ENCODE measurements at places on chromosomes 7 and 10.

DNA sequence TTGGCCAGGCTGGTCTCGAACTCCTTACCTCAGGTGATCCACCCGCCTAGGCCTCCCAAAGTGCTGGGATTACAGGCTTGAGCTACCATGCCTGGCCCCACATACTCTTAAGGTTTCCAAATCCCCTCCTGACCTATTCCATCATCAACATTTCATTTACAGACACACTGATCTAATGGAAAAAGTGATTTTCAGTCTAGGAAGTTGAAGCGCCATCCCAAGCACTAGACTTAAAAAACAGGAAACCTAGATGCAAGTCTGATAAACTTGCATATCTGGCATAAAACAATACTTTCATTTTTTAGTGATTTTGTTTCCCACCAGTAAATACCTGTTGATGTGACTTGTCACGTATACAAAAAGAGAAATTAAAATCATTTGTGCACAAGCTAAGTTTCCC, 44.0 kb downstream of the DNMBP start:
- DNase-seq, result no peak

DNA sequence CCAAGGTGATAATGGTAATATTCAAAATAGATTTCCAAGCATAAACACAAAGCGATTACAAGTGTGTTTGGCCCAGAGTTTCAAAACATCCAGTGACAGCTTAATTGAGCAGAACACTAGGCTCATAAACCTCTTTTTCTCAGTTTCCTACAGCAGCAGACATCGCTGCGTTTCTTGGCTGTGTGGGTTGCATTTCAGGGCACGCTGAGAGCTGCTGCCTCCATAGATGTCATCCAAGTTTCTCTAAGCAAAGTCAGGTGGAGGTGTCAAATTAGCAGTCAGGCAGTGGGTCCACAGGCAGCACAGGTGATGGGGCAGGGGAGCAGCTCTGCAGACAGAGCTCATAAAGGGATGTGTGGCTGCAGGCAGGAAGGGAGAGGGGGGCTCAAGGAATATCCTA, 50.5 kb upstream of the COL13A1 start:
- DNase-seq, result no peak

DNA sequence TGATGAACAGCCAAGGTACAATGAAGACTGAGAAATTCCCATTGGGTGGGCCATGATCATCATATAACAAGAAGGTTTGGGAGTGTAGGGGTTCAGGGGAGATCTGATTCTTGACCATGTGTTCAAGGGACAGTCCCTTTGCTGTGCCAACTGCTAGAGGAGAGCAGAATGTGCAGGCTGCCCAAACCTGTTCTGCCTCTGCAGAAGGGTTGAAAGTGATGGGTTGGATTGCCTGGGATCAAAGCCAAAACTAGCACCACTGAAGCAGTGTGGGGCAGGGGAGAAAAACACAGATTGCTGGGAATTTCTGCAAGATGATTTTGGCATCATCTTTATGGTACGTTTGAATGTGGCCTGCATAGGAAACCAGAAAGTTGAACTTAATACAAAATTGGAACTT, 303.9 kb downstream of the OTUD1 start:
- DNase-seq, result no peak

DNA sequence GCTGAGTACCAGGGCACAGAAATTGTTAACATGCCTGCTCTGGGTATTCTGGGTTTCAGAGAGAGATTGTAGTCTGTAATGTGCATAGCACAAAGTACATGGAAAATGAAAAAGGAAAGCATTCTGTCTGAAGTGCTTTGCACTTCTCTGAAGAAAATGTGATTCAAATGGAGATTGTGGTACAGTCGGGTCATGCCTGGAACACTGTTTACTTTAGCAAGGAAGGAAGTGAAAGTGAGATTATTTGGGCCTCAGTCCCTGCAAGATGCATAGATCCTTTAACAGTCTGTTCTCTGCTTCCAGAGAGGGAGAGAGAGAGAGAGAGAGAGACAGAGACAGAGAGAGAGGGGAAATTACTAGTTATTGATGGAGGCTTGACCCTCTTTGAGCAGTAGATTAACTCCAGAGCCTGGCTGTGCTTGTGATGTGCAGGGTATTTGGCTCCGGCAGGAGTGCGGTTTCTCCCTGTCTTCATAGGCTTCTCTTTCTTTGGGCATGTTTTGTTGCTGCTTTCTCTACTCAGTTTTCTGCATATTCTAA, 5.4 kb downstream of the VWC2 start:
- no peak for DNase-seq

DNA sequence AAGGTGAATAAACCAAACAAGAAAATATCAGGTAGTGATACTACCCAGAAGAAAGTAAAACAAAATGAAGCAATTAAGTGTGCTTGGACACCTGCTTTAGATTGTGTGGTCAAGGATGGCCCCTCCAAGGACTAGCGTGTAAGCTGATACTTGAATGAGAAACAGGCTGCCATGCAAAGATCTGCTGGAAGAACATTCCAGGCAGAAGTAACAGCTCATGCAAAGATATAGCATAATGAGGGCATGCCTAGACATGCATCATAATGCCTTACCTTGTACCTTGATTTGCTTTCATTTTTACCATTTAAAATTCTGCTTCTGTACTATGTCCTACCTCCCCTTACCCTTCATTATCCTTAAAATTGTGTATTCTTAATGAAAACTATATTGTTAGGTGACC, 74.8 kb upstream of the HDAC9 start:
- DNase-seq, result no peak

GRCh38 chr7:774161-775109, 47.4 kb upstream of the PRKAR1B start:
- no peak for DNase-seq

- no peak for DNase-seq
Observed at GRCh38 chr10:992467-992866, 4.2 kb downstream of the GTPBP4 start.

GRCh38 chr10:130193493-130194193, 57.5 kb downstream of the GLRX3 start:
- no peak for DNase-seq

GRCh38 chr10:79357180-79357579, 9.9 kb downstream of the PPIF start:
- DNase-seq, result no peak

DNA sequence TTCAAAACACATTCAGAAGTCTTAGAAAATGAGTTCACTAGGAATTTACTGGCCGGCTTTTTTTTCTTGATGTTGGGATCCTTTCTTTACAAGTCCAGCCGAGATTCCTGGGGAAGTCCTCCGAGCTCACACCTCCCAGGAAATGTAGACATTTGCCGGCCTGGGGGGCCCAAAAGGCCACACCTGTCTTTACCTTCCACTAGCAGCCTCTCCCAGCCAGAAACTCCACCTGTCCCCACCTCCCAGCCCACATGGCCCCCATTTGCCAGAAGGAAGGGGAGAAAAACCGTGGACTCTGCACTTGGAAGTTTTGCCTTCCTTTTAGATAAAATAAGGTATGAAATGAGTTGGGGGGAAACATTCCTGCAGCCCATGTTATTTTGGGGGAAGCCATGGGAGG, 27.6 kb upstream of the EMX2 start:
- no peak for DNase-seq

DNA sequence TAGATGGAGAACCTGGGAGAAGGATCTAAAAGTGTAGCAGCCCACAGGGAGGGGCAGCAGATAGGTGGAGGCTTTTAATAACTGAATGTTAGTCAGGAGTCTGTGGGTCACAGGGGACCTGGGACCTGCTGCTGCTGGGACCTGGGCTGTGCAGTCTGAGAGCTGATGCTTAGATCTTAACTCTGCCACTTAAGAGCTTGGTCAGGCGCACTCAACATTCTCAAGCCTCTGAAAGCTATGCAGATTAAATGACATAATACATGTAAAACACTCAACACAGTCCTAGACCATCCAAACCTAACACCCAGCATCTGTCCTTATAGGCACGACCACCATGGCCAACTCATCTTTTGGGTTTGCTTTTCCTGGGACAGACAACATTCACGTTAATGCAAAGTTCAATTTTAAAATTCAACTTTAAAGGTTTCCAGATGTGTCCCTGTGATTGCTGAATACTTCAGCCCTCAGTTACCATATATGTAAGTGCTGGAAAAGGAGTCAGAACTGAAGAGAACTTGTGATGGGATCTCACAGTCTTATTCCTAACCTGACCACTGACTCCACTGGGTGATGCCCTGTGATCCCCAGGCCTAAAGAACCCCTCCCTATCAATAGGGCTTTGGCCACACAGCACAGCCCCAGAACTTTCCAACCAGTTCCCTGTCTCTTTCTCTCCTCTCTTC, 321.0 kb downstream of the PLXNA4 start:
- DNase-seq, result no peak

- no peak for DNase-seq
Observed at GRCh38 chr7:99625961-99626360, 9.2 kb downstream of the ZSCAN25 start.

GRCh38 chr10:60816628-60817397, 38.5 kb downstream of the CDK1 start:
- peak; percentile 84 for DNase-seq

DNA sequence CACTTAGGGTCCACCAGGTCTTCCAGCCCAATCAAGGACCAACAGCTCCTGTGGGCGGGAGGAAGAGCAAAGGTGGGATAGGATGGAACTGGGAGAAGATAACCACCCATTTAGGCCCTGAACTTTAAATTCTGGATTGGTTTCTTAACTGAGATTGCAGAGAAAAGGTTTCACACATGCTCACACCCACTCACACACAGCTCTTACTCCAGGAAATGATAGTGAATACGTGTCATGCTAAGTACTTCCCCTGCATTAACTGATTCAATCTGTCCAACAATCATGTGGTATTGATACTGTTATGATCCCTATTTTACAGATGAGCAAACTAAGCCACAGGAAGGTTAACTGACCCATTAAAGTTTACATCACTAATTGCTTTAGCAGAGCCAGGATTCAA, 4.6 kb upstream of the CYP3A4 start:
- no peak for DNase-seq

- no peak for DNase-seq
Observed at GRCh38 chr7:31974351-31974750, 95.9 kb downstream of the PDE1C start.
